ENCODE measurements at places on chromosomes 1 and 21. TPM values are rescaled to one million over a fixed set of nuclear protein-coding genes. Genes with fewer than 3 reads are reported as not detected.

PADI1 gene
- not detected for total RNA-seq

C1orf116 gene
- not detected for total RNA-seq

GRCh38 chr1:12157366-12158231, 9.2 kb upstream of the TNFRSF1B start:
- H3K4me3 ChIP-seq: no peak overlapping the region
- no peak for DNase-seq
- H3K36me3 ChIP-seq: no peaks in the 10 kb centered on the region
- H3K4me1 ChIP-seq: peaks cover 31% of the 10 kb centered on the region

GRCh38 chr1:207852576-207853371, 58.2 kb downstream of the CD34 start:
- H3K36me3 ChIP-seq: no peaks in the 10 kb centered on the region
- H3K27me3 ChIP-seq: no peaks in the 10 kb centered on the region
- DNase-seq: no peak
- H3K4me1 ChIP-seq: peaks cover 8% of the 10 kb centered on the region

GRCh38 chr1:162535501-162535900, 26.0 kb upstream of the UAP1 start:
- DNase-seq: peak; percentile 19
- H3K4me1 ChIP-seq: peaks cover 48% of the 10 kb centered on the region
- H3K4me3 ChIP-seq: no peak overlapping the region
- no peaks in the 10 kb centered on the region for H3K27me3 ChIP-seq
